ENCODE measurements at places on chromosomes 13 and 19.

- no peak for DNase-seq
These were observed 124.3 kb downstream of the PTPRS start for GRCh38 chr19:5216141-5216847.

DNA sequence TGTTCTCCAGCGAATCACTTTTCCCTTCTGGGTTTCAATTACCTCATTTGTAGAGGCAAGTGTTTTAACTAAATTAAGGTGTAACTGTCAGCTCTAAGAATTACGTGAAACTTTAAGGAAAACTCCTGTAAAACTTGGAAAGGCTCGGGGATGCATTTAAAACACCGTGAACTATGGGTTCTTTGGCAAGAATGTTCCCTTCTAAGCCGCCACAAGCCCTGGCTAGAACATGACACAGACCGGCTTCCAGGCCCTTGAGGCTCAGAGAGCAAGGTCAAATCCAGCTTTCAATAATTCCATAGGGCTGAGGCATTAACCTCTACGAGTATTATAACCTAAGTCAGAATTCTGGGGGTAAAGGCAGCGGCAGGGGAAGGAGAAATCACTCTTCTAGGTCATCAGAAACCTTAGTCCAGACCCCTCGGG lies 685 bp downstream of the VWA8 start:
- peak; percentile 19 for DNase-seq

DNA sequence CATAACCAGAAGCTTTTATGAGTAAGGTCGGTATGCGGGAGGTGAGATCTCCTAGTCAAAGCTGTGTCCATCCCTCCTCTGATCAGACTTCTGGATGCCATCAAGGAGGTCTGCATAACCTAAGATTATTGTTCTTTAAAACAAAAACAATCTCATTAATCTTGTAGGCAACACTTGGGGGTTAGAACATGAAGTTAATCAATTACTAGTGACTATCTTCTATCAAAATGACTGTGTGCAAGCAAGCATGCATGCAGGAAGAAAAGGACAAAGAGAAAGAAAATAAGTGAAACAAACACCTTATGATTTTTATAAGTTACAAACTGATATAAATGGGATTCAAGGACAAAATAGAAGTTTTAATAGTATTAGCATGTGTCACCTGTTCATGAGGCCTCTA lies 2435.9 kb upstream of the PCDH20 start:
- DNase-seq = no peak

DNA sequence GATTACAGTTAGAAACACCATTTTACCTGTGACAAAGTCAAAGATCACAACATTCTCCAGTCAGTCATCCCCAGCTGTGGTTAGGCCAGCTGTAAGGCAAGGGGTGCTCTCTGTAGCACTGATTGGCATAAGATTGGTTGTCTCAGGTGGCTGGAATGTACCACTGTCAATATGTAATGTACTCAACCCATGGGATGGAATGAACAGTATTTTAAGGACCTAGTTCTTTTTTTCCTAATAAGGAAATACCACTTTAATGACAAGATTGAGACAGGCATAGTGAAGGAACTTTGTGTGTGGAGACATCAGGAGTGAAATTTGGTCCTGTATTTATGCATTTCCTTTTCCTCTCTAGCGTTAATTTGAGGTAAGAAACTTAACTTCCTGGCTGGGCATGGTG lies 310.7 kb downstream of the ITGBL1 start:
- DNase-seq = peak; percentile 2

DNA sequence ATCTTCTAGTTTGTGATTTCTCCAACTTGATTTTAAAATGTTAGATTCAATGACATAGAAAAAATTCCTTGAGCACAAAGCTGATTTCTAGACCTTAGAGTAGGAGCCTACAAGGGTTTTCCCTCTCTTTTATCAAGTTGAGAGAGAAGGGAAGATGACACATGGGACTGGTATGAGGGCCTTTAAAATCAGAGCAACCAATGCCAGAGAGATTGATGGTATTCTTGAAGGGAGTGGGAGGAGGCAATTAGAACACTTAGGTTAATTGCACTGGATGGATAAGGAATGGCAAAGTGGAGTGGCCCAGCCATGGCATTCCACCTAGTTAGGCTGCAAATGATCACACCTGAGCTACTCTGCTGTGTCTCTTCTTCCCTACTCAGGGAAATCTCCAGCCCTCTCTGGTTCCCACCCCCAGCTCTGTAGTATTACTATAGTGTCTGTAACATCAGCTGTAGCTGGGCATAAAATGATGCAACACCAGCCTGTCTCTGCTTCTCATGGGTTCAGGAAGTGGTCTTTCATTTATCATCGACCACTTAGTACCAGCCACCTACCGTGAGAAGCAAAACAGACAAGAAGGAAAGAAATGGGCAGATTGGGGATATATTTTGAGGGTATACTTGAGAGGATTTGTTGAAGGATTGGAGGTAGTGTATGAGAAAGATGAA lies 333.6 kb downstream of the DLEU7 start:
- peak; percentile 79 for DNase-seq

DNA sequence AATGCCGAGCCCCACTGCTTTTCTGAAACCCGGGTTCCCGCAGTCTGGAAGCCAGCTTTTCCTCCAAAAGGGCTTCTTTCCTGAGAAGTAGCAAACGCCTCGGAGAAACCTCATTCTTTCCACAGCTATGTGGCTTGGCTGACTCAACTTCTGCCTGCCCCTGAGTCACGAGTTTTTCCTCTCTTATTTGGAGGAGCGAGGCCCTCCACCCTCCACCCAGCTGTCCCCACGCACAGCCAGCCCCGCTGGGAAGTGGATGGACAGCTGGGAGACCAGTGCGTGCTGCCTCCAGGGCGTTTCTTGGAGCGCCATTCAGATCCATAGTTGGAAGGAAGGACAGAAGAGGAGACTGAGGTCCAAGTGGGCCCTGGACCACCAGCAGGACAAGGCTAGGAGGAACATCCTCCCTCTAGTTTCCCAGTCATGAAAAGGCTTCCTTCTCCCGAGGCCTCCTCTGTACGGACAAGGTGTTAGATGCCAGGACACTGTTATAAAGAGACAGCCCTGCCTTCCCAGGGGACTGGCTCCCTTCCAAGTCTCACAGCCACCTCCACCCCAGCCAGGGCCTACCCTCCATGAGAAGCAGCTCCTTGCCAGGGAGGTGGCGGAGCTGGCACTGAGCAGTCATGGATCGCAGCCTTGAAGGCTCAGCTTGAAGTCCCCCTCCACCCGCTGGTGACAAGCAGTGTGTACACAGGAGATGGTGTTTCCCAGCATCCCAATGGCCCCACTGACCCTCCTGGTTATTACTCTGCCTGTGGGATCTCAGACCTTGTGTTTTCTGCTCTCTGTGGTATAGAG lies 2.5 kb upstream of the PLEKHF1 start:
- DNase-seq = peak; percentile 89

DNA sequence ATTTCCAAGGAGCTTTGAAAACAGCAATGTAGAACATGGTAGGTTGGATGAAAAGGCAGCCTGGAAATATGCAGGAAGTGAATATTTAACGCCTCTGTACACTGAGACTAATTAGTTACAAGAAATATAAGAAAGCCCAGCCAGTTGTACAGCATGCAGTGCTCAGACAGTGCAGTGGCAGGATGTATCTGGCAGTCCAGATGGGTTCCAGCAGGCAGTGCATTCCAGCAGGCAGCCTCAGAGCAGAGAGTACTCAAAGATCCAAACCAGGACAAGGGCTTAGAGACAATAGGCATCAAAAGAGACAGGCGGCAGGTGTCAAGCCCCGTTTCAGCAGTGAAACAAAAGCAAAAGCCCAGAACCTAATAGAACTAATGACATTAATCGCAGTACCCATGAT lies 2776.3 kb downstream of the PCDH9 start:
- no peak for DNase-seq

DNA sequence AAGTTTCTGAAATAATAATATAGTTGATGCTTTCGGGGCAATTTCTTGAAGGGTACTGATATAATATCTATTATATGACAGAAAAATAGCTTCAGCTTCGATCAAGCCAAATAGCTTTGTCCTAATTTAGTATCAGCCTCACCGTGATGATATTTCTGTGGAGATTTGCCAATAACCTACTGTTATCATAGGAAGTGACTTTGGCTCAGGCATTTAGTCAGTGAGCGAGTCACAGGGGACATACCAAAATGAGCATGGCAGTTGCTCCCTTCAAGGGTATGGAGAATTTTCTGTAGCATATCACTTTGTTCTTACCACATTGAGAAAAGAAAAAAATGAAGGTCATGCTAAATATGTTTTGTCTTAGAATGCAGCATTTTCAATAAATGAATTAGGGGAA lies 767.6 kb upstream of the SLITRK1 start:
- DNase-seq = peak; percentile 65

DNA sequence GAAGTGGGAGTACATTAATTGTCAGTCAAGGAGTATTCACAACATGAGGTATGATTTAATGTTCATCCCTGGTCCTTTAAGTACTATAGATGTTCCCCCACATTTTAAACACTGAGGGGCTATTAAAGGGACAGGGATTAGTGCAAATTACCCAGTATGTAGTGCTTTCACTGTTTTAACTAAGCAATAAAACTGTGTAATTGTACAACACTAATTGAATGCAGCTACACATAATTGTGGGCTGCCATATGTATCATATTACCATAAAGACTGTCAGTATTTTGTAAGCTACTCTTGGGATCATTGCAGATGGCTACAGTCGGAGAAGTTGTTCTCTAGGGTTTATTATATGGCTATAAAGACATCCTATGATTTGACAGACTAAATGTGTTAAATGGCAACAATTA lies 316.6 kb downstream of the DCLK1 start:
- DNase-seq = peak; percentile 58

- peak; percentile 25 for DNase-seq
These were observed 48.2 kb downstream of the PIN1 start for GRCh38 chr19:9883231-9883758.

- no peak for DNase-seq
These were observed 309.1 kb downstream of the KLF12 start for GRCh38 chr13:73825143-73825542.

DNA sequence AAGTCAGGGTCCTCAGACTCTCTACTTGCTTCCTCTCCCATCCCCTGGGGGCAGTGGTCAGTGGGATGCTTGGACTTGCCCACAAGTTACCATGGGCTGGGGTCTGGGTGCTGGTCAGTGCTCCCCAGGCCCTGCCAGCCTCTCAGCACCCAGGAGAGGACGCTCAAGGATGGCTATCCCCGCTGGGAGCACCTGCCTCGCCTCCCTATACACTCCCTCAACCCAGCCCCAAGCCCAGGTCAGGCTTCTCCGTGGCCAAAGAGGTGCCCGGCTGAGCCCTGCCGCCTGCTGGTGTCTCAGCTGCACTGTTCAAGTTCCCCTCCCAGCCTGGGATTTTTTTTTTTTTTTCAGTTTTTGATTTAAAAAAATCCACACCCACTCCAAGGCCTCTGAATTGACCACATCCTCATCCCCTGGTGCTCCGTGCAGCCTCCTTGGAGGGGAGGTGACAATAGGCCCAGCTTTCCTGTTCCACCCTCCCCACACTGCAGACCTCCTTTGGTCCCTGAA lies 10.8 kb downstream of the F2RL3 start:
- DNase-seq = no peak

DNA sequence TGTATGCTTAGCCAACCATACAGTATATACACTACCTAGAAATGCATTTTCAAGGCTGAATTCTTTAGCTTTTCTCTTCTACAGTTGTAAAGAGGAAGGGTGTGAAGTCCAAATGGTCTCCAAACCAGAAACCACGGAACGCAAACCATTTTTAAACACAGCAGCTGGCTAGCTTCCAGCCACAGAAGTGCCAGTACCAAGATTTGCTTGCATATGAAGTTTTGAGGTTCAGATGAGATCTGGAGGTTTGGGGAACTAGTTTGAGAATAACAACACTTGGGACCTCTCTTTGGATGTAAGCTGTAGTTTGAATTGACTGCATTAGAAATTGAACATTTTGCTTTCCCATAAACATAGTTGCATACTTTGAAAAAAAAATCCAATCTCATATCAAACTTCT lies 1243.5 kb downstream of the EFNB2 start:
- DNase-seq = no peak

GRCh38 chr19:39996218-39996810 lies 546 bp upstream of the ZNF546 start:
- peak; percentile 57 for DNase-seq

DNA sequence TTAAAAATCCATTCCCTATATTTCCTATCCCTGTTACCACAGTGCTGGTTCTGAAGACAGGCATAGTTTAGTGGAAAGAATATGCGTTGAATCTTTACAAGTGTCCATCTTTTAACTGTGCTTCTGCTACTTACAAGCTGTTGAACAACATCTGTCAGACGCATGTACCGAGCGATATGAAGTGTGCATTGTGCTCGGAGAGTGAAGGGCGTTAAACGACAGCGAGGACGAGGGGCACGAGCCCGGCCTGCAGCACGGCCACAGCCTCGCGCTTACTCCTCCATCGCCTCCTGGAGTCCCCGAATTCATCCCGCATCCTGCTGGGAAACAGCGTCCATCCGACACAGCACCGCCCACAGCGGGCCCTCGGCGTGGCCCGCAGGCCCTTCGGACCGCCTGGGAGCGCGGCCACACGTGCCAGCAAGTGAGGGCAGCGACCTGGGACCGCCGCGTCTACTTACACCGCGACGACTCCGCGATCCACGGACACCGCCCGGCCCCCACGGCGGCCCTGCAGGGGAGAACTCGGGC lies 514 bp downstream of the PCID2 start:
- no peak for DNase-seq

DNA sequence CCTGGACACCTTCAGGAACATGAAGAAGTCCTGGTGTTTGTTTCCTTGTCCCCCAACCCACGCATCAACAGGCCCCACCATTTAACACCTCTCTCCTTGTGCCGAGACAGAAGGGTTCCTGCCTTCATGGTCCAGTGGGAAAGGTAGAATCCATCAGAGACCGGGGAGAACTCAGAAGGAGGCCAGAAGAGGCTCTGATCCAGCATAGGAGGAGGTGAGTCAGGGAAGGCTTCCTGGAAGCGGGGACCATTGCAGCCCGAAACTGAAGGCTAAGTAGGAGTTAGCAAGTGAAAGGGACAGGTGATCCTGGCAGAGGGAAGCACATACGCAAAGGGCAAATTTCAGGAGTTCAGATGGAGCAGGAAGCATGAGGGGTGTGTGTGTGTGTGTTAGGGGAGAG lies 484 bp downstream of the ICAM3 start:
- no peak for DNase-seq

DNA sequence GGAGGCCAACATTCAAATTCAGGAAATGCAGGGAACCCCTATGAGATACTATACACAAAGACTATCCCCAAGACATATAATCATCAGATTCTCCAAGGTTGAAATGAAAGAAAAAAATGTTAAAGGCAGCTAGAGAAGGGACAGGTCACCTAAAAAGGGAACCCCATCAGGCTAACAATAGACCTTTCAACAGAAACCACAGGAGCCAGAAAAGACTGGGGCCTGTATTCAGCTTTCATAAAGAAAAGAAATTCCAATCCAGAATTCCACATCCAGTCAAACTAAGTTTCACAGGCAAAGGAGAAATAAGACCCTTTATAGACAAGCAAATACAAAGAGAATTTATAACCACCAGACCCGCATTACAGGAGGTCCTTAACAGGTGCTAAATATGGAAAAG lies 1703.6 kb upstream of the PRR20A start:
- DNase-seq = no peak

- DNase-seq = no peak
These were observed 668.1 kb downstream of the SLITRK5 start for GRCh38 chr13:88339271-88339741.

- no peak for DNase-seq
These were observed 12.9 kb upstream of the USE1 start for GRCh38 chr19:17202249-17202648.
